NCI-H2081 (cell line): ENCODE measurements at places on chromosomes 12 and 14.

DNA sequence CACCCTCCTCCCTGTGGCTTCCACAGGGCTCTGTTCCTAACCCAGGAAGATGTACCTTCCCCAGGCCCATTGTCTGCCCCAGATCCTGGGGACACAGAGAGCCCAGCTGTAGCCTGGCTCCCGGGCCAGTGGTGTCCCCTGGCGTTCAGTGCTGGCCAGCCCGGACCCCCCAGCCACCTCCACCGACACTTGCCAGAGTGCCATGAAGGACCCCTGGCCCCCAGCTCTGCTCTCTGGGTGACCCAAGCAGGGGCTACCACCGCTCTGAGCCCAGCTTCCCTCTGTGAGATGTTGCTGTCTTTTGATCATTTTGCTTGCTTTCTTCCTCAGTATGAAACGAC is 6.2 kb downstream of the INF2 start:
- no peak for DNase-seq

- no peak for DNase-seq
Observed at GRCh38 chr12:5796171-5796958, 148.7 kb downstream of the ANO2 start.

GRCh38 chr12:111105294-111105693 is 184.9 kb upstream of the MYL2 start:
- no peak for DNase-seq

- peak; percentile 12 for DNase-seq
Observed at GRCh38 chr12:59736786-59737185, 141.0 kb downstream of the SLC16A7 start.

- DNase-seq, result no peak
Observed at GRCh38 chr12:17139931-17140330, 534.0 kb upstream of the LMO3 start.

- no peak for DNase-seq
Observed at GRCh38 chr12:70839544-70839943, 81.0 kb downstream of the PTPRR start.

DNA sequence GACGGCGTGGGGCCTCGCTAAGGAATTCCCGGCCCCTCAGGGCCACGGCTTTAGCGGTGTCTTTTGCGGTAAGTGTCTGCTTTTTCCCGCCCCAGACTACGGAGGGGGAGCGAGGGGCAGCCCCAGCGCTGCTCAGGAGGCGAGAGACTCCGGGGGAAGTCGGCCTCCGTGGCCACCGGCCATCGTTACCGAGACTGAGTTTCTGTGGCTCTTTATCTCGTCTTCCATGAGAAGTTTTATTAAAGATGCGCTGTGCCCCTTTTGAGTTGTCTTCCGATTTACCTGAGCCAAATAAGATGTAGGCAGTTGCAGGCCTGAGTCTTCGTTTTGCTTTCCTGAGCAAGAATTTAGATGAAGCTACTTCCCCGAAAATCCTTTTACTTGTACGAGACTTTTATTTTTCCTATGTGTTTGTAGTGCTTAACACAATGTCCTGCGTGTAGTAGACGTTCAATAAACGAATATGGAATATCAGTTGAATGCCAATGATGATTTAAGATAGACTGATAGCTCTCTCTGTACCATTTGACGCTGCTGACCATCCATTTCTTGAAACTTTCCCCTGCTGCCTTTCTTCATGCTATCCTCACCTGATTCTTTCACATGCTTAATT is 462 bp downstream of the SRP54 start:
- peak; percentile 28 for DNase-seq

GRCh38 chr14:78316786-78317185 is 146.6 kb downstream of the NRXN3 start:
- DNase-seq, result no peak

GRCh38 chr14:59251811-59252771 is 63.6 kb downstream of the DAAM1 start:
- DNase-seq, result peak; percentile 17
